ENCODE measurements at places on chromosomes 12 and 14.
A peak's percentile ranks its signal among the peaks of the same experiment; 100 is the strongest.

- peak; percentile 43 for DNase-seq
These were observed 187.1 kb downstream of the KITLG start for GRCh38 chr12:88393017-88393767.

GRCh38 chr14:71311061-71311460, 403.8 kb downstream of the PCNX1 start:
- DNase-seq = no peak

DNA sequence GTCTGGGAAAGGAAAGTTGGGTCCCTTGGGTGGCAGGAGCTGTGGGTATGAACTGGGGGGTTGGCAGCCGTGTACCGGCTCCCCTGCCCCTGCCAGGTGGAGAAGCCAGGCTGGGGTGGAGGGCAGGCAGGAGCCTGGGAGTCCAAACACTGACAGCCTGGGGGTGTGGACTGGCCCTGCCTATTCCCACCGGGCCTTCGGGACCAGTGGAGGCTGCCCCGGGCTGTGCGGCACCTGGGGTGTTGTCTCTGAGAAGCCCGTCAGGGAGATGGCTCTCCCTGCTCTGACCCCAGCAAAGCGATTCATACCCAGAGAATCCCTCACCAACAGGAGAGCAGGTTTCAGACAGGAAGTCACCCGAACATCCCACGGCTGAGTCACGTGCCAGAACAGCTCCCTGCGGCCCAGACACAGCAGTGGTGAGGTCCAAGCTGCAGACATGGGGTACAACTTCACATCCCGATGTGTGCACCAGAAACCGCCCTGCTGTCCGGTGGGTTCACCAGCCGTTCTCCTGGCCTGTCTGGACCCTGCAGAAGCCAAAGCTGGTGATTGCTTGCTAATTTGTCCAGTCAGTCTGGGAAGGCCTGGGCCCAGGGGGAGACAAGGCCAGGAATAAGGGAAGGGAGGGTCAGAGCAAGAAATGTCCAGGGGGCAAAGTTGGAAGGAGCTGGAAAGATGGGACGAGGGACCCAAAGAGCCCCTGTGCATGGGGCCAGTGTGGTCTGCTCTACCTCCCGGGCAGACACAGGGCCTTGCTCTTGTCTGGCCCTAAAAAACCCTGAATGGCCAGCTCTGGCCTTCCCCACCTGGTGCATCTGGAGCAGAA, 2.1 kb upstream of the GPR132 start:
- no peak for DNase-seq

- DNase-seq = no peak
These were observed 45.2 kb downstream of the TDP1 start for GRCh38 chr14:90000935-90001334.

DNA sequence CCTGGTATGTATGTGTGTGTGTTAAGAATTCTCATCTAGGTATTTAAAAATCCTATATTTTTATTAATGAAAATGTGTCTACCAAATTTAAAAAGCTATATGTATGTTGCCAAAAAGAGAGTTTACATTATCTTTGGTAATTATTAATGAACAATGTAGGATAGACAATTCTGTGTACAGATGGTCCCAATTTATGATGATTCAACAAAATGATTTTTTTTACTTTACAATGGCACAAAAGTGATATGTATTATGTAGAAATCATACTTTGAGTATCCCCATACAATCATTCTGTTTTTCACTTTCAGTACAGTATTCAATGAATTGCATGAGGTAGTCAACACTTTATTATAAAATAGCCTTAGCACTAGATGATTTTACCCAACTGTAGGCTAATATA, 39.4 kb downstream of the IRAK3 start:
- no peak for DNase-seq

DNA sequence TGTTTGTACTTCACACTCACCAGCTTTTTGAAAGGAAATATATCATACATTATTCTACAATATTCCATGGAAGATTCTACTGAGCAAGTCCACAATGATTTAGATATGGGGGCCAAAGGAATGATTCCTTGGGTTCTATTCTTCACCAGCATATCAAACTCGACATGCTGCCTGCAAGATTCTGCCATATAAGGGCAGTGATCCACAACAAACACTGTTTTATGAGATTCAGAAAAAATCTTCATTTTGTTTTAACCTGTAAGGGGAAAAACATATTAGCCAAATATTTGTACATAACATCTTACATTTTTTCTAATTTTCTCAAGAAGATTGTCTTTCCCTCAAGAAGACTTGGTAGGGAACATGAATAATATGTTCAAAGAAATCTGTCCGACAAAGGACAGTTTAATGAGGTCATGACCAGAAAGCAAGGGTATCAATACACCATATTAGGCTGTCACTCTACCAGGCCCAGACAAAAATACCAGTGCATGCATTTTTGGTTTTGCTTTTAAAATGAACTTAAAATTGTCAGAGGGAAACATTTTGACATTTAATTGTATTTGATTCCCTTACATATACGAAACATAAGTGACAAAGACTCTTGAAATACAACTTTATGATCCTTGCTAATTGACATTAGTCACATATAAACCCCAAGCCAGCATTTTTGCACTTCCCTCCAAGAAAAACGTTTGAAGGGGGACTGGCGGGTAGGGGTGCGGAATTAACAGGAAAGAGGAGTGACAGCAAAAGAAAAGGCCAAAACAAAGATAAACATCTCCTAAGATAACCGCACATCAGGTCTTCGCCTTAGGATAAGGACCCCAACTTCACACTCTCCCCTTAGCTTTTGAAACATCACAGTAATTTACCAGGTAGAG, 980 bp downstream of the INTS13 start:
- DNase-seq = peak; percentile 4

DNA sequence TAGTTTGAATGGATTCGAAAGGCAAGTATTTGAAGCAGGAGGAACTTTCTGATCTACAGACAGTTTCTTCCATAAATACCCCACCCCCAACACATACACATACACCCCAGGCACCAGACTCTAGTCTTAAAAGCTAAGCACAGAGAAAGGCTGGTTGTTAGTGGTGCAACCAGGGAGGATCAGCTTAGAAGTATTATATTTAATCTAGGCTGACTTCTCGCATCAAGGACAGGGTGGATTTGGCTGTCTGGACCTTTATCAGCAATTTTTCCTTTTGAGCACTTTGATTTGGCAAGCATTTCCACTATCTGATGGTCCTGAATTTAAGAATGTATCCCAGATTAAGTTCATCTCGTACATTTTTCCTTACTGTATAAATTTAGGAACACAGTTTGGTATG, 1489.8 kb upstream of the FLRT2 start:
- no peak for DNase-seq

- no peak for DNase-seq
These were observed 14.0 kb downstream of the BEGAIN start for GRCh38 chr14:100573002-100573756.

- no peak for DNase-seq
These were observed 910 bp upstream of the NOPCHAP1 start for GRCh38 chr12:104985206-104985605.

GRCh38 chr12:54300732-54301427, at the start of gene NFE2:
TSS of gene NFE2 (minus strand) at chr12:54301015. CDS start at chr12:54295248, 5,767 bp downstream.
- DNase-seq = peak; percentile 70

- no peak for DNase-seq
These were observed 395.2 kb upstream of the TMTC1 start for GRCh38 chr12:30178916-30179315.

DNA sequence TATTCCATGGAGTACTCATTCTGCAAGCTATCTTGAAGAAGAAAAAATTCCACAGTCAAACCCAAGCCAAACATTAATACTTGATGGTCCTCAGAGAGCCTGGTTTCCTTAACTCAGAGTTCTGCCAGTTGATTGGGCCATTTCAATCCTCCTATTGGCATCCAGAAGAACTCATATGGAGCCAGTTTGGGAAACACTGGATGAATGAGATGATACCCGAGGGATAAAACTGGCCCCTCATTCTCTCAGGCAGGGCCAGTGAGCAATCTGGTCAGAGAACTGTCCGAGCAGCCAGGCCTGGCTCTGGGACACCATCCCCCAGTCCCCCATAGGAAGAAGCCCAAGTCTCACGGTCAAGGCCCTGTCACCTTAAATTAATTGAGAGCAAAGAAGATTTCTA, 48.8 kb downstream of the NUAK1 start:
- no peak for DNase-seq

DNA sequence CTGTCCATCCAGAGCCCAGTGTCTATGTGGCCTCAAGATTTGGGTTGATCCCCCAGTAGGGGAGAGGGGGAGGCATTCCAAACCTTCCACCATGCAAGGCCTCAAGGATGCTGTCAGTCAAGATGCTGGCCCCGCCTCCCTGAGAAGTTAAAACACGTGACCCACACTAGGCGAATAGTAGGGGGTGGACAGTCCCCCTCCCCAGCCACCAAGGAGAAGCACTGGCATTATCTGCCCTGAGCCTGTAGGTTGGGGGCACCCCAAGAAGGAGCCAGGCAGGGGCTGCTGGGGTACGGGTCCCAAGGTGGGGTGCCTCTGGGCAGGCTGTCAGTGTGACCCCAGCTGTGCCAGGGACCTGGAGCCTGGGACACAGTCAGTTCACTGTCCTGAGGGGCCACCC, 2.3 kb downstream of the SLC25A29 start:
- DNase-seq = no peak

GRCh38 chr12:122894193-122895121, 1.5 kb downstream of the VPS37B start:
- no peak for DNase-seq

DNA sequence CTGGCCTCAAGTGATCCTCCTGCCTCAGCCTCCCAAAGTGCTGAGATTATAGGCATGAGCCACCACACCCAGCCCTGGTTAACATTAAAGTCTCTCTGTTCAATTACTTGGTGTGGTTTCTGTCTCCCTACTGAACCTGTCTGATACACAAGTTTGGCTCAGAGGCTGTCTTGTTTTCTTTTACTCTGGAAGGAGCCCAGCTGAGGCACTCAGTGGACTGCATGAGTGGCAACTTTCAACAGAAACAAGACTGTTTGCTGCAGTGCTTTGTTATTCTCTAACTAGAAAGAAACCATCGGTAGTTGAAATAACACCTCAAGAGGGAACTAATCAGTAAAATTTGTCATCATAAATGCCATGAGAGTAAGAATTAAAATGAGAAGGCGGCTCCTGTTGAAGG, 238.7 kb downstream of the FOXN3 start:
- no peak for DNase-seq

- DNase-seq = no peak
These were observed 13.9 kb upstream of the STAB2 start for GRCh38 chr12:103573185-103573584.

DNA sequence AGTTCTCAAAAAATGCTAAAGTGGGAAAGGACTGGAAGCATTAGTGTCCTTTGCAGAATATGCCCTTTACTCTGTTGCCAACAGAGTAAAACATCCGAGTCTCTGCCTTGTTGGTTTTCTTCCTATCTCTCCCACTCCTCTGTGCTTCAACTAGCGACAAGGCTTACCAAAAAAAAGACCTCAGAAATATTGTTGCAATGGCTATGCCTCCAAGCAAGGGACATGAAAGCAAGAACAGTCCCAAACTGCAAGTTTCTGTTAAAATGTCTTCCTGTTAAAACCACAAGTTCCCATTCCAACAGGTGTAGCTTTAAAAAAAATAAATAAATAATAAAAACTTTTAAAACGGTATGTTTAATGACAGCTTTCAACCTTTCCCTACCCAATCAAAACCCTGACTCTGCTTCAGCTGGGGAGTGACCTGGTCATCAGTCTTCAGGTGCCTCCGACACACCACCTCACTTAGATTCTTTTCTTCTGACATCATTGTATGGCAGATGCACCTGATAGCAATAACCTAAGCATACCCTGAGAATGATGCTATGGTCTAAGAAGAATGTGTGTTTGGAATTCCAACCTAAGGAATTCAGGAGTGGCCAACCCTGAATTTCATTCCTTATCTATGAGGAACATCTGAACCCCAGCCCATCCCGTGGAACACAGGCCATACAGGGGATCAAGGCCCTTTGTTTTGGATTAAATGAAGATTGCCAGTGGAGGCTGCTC, 81.0 kb downstream of the RPS29 start:
- DNase-seq = no peak

- peak; percentile 92 for DNase-seq
These were observed 20.1 kb upstream of the CERS5 start for GRCh38 chr12:50187084-50187900.

DNA sequence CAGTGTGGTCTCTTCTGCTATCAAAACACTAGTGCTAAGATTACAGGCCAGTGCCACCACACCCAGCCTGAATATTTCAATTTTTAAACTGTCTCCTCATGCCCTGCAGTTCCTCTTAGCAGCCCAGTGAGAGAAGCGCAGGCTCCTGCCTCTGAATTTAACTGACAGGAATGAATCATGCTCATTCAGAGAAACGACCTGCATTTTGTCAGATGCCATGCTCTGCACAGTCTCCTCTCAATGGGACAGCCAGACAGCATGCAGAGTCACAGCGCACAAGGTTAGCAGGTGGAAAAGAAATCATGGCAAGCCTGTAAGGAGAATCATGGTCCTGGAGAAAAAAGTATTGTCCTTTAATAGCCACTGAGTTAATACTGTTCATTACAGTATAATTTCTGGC, 691.0 kb upstream of the SEL1L start:
- DNase-seq = no peak

DNA sequence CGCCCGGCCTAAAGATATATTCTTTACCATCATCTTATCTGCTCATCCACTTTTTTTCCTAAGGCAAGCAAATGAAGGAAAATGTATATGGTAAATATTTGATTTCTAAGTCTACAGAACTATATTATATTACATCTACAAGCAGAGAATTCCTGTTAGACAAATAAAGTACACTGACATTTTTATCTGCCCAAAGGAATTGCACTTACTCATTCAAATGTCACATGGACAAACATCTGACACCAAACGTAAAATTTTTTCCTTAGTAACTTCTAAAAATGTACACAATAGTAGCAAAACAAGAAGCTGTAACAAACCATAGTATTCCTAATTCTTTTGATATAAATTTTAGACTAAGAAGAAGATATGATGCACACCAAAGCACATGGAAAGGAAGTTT, 51.0 kb downstream of the SPPL3 start:
- no peak for DNase-seq

- no peak for DNase-seq
These were observed 158.0 kb upstream of the ALG10B start for GRCh38 chr12:38158428-38159091.

GRCh38 chr12:133130808-133131128, 341 bp downstream of the ZNF10 start:
- DNase-seq = no peak

- peak; percentile 30 for DNase-seq
These were observed 133.0 kb downstream of the PAWR start for GRCh38 chr12:79557690-79558315.

GRCh38 chr12:41221491-41221890, 33.4 kb downstream of the PDZRN4 start:
- DNase-seq = peak; percentile 46
